ENCODE measurements at places on chromosomes 4 and X.

DNA sequence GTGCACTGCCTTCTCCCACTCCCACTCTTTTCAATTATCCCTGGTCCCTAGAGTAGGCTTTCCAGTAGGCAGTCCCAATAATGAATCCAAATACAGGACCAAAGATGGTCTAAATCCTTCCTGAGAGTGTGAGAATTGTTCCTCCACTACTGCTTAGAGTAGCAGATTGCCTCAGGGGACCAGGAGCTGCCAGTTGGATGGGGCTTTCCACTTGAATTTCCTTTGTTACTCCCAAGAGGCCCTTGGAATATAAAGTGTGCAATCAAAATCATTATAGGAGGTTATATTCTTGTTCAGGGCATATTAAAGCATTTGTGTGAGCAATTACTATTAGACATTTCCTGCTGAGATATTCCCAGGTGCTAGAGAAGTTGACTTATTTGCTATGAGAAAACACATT lies 156.6 kb upstream of the TLL1 start:
- no peak for DNase-seq

- DNase-seq, result no peak
These were observed 1.2 kb downstream of the PRPS1 start for GRCh38 chrX:107629540-107629909.

DNA sequence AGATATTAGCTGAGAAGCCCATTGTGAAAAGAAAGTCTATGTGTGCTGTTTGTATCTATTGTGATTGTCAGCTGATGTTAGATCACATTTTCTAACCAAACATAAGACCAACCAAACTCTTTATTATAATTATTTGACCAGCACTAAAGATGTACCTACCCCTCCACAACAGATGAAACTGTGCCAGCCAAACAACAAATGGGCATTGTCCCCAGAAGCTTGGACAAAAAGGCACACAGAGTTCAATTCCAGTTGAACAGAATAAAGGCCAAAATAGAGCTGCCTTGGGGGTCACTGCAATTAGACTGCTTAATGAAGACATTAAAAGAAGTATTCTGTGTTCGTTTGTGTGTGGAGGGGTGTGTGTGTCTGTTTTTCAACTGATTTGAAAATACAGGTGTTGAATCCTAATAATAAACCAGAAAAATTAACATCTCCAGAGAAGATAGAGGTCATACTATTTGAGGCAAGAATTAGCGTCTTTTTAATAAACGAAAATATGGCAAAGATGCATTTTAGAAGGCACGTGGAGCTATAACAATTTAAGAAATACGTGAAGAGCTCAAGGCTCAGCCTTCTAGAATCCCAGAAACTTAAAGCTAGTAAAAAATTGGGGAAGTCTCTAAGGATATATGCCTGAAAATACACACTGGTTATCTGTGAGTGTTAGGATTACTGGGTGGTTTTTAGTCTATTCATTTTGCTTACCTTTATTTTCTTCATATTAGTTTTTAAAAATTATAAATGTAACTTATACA lies 2.2 kb downstream of the SPP1 start:
- DNase-seq, result no peak

- no peak for DNase-seq
These were observed 70.9 kb upstream of the FBXW7 start for GRCh38 chr4:152606753-152607152.

GRCh38 chrX:130280901-130281300 lies 12.2 kb upstream of the ZNF280C start:
- DNase-seq, result no peak

DNA sequence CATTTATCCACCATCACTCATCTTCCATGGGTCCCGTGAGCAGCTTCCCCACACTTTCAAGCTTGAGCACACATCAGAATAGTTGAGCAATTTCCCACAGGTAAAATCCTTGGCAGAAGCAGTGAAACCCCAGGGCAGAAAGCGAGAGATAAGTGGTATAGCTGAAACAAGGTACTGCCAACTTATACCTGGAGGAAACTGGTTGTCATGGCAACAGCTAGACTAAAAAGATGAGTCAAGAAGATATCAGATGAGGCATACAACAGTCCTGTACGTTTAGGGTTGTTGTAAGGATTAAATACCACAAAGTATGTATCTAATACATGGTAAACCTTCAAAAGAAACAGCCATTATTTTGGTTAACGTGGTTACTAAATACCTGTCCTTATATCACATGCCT lies 66.9 kb upstream of the PHOX2B start:
- DNase-seq, result no peak

DNA sequence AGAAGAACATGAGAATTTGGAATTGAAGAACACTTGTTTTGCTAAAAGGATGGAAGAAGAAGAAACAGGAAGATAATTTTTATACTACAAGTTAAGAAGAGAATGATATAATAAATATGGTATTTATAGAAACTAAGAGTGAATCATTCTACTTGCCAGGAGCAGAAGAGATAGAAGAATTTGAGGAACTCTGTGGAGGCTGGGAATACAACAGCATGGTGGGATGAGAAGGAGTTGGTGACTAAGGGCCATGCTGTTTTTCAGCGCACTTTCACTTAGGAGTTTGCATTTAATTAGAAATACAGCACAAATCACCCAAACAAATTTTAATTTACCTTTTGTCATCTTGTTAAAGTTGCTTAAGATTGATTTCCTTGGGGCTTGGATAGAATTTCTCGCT lies 20.5 kb downstream of the HADH start:
- DNase-seq, result no peak

DNA sequence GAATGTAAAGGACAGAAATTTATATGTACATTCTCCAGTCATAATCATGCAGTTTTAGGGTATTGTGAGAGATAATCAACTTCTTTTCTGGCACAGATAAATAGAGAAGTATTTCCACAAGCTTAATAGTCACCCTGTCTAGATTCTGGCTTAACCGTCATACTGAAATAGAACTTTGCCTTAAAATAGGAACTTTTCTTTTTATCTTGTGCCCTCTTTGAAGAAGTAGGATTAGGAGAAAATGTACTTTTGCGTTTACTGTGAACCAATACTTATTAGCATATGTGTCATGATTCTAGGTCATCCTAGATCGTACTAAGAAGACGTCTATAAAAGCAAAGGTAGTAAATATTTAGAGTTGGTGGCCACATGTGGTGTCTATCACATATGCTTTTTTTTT lies 95.4 kb downstream of the NFKB1 start:
- no peak for DNase-seq

DNA sequence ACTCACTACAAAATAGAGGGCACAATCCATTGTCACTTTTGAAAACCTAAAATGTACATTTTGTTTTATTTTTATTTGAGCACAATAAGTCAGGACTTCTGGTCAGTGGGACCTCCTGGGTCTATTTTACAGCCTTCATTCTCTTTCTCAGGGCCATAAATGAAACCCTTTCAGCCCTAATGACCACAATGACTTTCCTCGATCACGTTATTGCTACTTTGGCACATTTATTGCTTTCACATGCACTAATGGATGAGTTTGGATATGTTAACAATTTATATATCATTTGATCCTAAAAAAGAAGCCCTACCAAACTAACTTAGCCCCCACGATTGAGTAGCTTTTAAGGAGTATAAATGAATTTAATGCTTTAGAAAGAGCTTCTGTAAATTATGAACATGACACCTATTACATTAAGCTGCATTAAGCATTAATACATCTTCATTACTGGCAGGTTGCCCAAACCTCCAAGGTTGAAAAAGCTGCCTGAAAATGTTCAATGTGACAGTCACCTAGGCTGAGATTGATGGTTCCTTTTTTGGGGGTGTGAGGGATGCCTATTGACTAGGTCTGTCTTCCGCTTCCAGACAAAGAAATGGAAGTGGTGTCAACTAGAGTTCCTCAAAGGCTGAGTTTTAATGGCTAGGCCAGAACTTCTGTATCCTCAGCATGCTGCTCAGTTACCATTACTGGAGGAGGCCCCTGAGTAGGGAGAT lies 296.4 kb downstream of the GPAT3 start:
- no peak for DNase-seq

- DNase-seq, result no peak
These were observed 371.1 kb upstream of the NDST4 start for GRCh38 chr4:115484479-115484878.

DNA sequence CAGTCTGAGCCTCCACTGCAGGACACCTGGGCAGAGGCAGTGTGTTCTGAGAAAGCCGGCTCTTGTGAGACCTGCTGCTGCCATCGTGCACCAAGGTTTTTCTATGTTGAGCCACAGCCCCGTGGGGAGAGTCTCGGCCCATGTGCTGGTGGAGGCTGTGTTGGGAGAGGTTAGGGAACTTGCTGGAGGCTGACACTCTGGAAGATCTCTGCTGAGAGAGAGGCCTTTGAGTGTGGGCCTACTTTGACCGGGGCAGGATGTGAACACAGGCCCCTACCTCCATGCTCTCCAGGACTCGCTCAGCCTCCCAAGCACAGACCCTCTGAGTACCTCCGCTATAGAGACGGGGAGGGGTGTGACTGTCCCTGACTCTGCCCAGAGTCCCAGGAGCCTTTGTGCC lies 1.3 kb upstream of the S100P start:
- no peak for DNase-seq

DNA sequence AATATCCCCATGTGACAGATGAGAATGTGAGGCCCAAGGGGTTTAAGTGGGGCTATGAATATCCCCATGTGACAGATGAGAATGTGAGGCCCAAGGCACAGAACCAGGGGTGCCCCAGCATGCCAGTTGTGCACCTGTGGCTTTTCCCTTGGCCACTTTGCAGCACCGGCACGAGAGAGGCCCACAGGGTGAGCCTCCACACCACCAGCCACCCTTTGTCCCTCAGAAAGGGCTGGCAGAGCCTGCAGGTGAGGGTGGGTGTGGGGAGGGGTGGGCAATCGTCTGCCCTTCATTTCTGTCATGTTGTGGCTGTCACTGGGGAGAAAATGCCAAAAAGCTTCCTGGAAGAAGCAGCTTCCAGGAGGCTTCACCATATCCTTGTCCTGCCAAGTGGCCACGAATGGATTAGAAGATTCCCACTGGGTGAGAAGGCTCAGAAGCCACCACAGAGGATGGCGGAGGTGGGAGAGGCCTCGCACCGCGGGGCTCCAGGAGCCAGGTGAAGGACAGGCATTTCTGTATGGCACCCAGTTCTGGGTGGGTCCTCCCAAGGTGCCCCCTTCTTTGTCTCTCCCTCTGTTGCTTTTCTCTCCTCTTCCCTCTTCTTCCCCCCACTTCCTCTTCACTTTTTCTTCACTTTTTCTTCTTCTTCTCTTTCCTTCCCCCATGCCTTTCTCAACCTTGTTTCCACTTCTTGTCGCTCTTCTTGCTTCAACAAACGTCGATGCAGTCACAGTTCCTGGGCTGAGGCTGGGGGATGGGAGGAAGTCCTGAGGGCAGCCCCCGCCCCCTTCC lies 469 bp upstream of the GPR78 start:
- no peak for DNase-seq

DNA sequence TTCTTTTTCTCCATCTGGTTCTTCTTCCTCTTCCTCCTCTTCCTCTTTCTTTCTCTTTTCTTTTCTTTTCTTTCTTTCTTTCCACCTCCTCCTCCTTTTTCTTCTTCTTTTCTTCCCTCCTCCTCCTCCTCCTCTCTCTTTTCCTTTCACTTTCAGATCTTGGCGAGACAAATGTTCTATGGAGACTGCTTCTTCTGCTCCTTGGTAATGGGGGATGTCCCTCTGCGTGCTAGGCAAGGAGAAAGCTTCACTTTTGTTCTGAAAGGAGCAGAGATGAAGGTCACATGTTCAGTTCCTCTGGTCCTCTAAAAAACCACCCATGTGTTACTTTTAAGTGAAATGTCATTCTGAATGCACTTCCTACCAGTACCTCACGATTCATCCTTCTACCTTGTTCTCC lies 33.2 kb downstream of the NBDY start:
- DNase-seq, result no peak

DNA sequence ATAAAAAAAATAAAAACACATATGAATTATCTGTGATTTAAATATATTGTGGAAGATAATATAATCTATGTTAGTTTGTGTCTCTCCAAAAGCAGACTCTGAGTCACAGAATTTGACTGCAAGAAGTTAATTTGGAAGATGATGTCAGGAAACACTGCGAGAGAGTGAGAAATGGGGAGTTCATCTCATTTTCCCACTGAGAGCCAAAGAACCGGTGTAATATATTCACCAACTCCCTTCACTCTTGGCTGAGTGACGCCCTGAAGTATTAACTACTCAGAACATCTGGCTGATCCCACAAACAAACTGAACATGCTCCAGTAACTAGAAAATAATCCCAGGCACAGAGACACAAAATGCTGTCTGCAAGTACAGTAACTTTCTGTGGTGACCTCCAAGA lies 345.8 kb upstream of the SPANXN1 start:
- DNase-seq, result no peak

DNA sequence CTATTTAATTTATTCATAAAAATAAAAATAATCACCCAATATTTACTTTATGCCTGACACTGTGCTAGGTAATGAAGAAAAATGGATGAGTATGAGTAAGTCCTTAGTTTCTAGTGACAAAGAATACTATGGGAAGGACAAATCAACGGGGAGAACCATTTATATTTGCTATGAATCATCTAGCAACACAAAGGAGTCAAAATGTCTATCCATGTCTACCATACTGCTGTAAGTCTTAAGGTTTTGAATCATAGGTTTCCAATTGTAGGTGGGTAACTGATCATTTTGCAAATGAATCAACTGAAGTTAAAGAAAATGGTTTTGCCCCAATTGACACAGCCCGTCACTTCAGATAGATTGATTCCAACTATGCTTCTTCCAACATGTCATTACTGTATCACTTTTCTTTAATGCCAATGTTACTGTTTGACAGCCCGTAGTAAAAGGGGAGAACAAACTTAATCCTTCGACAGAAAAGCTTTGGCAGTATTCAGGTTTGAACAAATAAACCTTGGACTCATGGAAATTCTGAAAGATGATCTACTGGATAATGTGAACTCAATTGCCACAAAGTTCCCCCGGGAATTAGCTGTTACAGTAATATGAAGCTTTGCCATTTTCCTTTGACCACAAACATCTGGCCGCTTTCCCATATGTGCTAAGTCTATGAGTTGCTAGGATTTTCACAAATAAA lies 3.2 kb downstream of the TDO2 start:
- DNase-seq, result no peak

- no peak for DNase-seq
These were observed 37.3 kb downstream of the SAT1 start for GRCh38 chrX:23820235-23820782.

GRCh38 chr4:2087170-2087569 lies 28.0 kb downstream of the NAT8L start:
- DNase-seq, result no peak

GRCh38 chrX:85109235-85109634 lies 105.6 kb downstream of the APOOL start:
- no peak for DNase-seq

DNA sequence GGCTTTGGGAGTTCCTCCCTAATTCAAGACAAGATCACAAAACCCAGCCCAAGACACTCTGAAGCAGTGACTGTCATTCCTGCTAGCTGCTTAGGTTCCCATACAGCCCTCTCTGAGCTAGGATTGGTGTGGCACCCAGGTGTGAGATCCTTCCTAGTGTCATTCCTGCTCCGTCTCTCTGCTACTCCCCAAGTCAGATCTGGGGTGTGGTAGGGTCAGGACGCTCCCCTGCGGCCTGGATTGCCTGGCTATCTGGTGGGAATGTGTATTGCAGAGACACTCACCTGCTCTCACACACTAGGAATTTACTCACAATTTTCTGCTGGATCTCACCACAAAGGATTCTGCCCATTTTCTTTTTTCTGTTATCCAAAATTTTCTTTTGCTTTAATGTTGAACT lies 560.8 kb upstream of the ATOH1 start:
- DNase-seq, result no peak

GRCh38 chr4:11669156-11669555 lies 240.5 kb upstream of the HS3ST1 start:
- DNase-seq, result no peak

GRCh38 chrX:71909956-71910355 lies 689 bp upstream of the NHSL2 start:
- no peak for DNase-seq
